ENCODE measurements at places on chromosomes 1 and 21.

DNA sequence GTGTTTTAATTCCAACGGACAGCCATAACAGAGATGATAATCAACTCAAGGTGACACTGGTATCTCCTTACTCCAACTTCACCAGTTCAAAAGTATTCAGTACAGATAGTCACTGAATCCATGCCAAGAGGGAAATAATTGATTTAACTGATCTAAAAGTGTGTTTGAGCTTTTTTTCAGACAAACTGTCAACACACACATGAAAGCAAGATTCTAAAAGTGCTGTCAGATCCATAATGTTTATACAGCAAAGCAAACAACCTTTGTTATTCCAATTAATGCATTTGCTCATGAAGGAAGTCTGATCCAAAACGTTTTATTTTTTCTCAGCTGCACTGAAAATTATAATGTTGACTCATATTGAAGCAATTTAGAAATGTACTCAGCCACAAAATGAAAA, 5.9 kb upstream of the PRKAA2 start:
- DNase-seq: no peak

DNA sequence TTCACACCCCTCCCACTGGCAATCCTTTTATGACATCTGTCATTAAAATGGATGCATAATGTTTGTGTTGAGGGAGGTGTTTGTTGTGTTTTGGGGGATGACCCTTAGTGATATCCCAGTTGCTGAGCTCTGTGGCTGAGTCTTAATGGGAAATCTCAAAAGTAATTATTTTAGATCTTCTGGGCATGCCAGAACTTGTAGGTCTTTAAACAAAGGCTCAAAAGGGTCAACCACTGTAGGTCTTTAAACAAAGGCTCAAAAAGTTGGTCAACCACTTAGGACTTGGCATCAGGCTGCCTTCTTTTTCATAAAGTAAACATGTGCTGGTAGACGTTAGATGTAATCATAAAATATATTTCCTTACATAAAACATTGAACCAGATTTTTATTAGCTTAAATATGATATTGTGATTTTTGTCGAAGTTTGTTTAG, 78.0 kb downstream of the CDC14A start:
- no peak for DNase-seq

GRCh38 chr1:9027307-9027706, 1.1 kb upstream of the SLC2A7 start:
- no peak for DNase-seq

DNA sequence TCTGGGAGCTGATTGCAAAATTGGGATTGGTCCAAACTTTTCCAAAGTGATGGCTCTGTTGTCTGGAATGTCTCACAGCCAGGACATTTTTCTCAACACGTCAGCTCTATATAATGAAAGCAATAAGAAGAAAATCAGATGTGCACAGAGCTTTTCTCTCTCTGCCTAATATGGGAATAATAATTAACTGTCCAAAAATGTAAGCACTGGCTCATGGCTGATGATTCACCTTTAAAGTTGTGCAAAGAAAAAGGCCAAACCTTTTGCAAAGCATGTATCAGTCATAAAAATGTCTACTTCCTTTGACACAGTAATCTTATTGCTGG, 30.4 kb downstream of the ZNF281 start:
- DNase-seq: no peak

- no peak for DNase-seq
Measured at GRCh38 chr1:205719762-205720161, 30.2 kb downstream of the NUCKS1 start.

DNA sequence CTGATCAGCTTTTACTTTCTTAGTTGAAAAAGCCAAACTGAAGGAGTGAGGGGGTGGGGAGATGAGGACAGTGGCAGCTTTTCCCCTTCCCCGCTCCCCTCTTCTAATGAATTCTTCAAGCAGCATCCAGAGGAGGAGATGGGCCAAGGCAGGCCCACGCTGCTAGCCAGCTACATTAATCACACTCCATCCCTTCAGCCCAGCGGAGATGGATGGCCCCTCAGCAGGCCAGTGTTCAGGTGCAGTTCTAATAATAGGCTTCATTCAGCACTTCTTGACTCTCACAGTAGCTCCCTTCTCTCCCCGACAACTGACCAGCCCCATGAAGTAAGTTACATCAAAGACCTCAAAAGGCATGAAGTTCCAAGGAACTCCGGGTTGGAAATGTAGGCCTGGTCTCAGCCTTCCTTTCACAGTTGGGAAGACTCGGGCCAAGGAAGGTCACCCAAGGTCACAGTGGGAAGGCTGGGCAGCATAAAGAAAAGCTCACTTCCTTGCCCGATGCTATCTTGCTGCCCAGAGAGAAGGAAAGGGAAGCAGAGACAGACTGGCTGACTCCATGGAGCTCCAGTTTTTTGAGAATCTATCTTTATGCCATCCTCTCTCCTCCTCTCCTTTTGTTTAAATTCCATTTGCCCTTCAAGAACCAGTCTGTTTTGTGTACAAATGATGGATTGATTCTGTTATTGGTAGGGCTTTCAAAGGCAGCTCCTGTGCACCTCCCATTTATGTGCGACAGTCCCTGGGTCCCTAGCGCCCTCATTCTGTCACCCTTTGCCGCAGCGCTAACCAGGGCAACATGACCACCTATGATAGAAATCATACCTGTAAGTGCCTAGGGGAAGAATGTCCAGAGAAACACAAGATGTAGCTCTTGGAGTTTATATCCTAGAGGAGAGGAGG, 139.1 kb downstream of the TNR start:
- DNase-seq: no peak

DNA sequence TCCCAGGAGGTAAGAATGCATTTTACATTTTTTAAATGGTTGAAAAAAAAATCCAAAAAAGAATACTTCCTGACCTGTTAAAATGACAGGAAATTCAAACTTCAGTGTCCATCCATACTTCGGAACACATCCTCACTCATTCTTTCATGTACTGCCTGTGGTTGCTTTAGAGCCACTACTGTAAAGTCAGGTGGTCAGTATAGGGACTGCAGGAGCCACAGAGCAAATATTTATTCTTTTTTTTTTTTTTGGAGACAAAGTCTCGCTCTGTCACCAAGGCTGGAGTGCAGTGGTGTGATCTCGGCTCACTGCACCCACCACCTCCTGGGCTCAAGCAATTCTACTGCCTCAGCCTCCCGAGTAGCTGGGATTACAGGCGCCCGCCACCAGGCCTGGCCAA, 124.7 kb downstream of the CLIC6 start:
- no peak for DNase-seq

- no peak for DNase-seq
Measured at GRCh38 chr1:204867666-204868339, 2.9 kb upstream of the NFASC start.

GRCh38 chr1:18088077-18088594, 19.5 kb upstream of the IGSF21 start:
- DNase-seq: no peak

- DNase-seq: no peak
Measured at GRCh38 chr1:223759273-223759672, 46.9 kb downstream of the CAPN2 start.

GRCh38 chr1:24139222-24139489, 3.8 kb downstream of the IL22RA1 start:
- DNase-seq: no peak

GRCh38 chr1:155983191-155984024, 5.1 kb upstream of the ARHGEF2 start:
- no peak for DNase-seq

DNA sequence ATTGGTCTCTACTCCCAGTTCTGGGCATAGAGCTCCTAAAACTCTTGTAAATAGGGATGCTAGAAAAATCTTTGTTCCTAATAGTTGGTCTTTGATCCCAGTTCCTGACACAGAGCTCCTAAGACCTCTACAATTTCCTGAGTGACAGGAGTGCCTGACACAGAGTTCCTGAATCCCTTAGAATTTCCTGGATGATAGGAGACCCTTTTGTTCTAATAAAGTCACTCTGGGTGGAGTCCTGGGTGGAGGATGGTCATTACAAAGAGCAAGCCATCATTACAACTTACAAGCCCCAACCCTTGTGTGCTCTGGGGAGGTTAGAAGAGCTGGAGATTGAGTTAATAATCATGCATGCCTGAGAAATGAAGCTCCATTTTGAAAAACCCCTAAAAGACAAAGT, 58.4 kb downstream of the ZZZ3 start:
- DNase-seq: no peak

GRCh38 chr21:42218836-42219605, at the start of gene ABCG1:
Gene ABCG1, plus strand, starts transcription at chr21:42219140. Its CDS starts 123 bp downstream, at chr21:42219263.
- DNase-seq: peak; percentile 47

DNA sequence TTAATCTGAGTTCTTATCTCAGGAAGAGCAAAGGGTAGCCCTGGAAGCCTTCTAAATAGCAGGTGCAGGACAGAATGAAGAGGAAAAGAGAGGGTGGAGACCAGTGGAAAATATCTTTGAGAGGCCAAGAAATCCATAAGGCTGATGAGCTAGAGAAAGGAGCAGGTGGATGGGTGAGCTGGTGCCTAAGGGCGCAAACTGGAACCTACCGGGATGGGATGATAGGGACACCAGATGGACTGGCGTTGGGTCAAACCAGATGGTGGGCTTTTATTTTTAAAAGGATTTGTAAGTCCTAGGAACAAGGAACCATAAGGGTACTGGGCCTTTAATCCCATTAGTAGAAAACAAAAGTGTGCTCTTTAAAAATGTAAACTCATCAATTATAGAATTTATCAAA, 59.7 kb downstream of the RGL1 start:
- peak; percentile 89 for DNase-seq

DNA sequence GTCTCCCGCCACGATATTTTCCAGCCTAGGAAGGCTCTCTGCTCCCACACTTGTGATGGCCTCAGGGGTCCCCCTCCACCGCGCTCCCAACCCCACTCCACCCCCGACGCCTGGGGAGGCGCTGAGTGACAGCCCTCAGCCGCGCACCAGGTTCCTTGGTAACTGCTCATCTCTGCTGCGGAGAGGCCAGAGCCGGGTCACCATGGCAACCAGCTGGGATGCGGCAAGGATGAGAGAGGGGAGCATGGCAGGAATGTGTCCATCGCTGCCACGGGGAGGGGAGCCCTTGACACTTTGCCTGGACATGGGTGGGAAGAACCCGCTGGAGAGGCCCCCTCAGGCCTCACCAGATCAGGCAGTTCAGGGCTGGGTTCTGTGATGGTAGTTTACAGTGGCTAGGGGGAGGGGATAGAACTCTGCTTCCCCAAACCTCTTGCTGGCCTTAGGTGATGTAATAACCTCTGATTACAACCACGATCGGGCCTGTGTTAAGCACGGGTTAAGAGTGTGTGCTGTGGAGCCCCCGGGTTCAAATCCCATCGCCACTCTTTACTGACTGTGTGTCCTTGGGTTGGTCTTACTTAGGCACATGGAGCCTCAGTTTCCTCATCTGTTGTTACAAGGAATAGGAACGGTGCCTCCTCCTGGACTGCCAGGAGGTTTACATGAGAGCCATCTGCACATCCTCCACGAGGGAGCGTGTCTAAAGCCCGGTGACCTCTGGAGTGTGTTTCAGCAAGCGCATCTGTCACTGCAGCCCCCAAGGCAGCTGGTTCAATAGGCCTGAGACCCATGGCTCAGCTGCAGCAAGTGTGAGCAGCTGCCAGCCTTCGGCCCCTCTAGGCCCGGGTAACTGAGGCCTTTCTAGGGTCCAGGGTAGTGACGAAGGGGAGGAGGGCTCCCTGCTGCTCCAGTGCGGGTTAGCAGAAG, 6.3 kb downstream of the KIF17 start:
- DNase-seq: peak; percentile 91

- no peak for DNase-seq
Measured at GRCh38 chr1:166740668-166741276, 98.5 kb upstream of the POGK start.

DNA sequence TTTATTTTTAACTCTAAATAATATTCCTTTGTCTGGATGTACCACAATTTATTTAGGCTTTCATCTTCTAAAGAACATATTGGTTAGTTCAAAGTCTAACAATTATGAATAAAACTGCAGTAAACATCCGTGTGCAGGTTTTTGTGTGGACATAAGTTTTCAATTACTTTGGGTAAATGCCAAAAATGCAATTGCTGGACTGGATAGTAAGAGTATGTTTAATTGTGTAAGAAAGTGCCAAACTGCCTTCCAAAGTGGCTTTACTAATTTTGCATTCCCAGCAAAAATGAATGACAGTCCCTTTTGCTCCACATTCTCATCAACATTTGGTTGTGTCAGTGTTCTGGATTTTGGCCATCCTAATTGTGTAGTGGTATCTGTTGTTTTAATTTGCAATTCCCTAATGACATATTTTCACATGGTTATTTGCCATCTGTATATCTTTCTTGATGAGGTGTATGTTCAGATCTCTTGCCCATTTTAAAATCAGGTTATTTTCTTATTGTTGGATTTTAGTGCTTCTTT, 113.8 kb downstream of the DPYD start:
- DNase-seq: no peak

- DNase-seq: no peak
Measured at GRCh38 chr1:239429163-239429562, 42.8 kb downstream of the CHRM3 start.

DNA sequence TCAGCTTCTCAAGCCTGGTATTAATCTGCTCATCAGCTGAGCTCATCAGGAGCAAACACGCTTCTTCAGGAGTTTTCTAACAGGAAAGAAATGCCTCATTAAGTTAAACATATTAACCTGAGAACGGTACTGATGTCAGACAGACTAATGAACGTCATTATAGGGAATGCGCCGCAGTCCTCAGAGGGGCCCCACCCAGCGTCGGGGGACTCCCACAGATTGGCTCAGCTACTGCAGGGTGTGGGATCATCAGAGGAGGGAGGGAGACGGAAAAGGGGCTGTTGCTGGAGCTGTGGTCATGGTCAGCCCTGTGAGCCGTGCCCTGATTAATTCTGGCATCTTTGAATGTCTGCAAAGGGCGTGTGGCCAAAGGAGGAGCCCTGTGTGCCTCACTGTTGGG, 348.5 kb downstream of the PTPRU start:
- no peak for DNase-seq

DNA sequence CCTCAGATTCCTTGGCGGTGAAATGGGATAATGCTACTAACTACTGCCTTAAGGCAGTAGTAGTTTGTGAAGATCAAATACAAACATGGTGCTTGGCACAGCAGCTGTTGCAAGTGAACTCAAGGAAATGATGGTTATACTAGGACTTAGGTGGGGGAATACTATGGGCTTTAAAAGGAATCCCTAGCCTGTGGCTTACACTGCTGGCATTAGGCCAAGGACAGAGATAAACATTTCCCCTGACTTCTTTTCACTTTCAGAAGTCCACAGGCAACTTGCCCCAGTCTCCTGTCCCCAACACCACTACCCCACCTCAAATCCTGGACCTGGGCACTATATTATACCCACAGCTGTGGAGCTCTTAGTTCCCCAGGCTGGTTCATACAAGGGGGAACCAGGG, 13.1 kb upstream of the VAMP4 start:
- no peak for DNase-seq

All from NCI-H524 (cell line).